ENCODE measurements at places on chromosomes 6 and 20. TPM values are rescaled to one million over a fixed set of nuclear protein-coding genes. Genes with fewer than 3 reads are reported as not detected.

ANKRD6 gene
- total RNA-seq: 4.6 TPM

CST2 gene
- not detected for total RNA-seq

DACT2 gene
- total RNA-seq: not detected

RAET1G gene
- total RNA-seq: not detected

CST1 gene
- not detected for total RNA-seq

SYNDIG1 gene
- not detected for total RNA-seq

Data from natural killer cell (primary cell).